ENCODE measurements at places on chromosomes 16 and 17.

DNA sequence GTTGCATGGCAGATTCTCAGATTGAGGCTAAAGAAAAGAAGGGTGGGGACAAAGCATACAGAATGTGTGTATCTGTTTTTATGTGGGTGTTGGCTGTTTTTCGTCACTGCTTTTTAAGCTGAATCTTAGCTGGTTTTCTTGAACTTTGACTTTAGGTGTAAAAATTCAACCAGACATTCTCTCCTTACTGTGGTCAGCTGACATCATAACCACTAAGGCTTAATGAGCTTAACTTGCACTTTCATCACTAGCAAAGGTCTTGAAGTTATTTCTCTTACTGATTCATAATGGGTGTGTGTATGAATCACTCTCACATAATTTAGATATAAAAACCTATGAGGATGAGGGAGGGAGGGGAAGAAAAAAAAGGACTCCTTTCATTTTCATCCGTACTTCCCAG lies 4.0 kb upstream of the CDC6 start:
- DNase-seq, result no peak

DNA sequence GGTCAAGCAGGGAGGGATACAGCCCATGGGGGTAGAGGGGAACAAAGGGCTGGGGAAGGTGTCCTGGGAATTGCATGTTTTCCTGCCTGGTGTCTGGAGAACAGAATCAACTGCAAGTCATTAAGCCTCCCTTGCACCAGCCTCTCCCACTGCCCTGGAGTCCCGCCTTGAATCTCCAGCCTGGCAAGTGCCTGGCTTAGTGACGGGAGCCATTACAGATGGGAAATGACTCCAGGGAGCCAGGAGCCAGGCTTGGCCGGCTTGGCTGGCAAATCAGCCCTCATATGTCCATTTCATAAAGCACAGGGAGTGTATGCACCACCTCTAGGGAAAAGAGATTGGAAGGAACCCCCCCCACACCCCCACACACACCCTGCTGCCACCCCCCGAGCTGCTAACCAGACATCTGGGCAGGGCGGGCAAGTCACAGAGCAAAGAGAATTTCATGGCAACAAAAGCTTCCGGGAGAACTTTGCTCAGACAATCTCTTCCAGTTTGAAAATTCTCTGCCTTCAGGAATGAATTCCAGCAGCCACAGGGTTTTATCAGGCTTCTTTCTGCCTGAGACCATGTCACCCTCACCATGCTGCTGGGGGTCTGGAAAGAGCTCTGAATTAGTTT lies 127.7 kb downstream of the NTN1 start:
- DNase-seq, result no peak

DNA sequence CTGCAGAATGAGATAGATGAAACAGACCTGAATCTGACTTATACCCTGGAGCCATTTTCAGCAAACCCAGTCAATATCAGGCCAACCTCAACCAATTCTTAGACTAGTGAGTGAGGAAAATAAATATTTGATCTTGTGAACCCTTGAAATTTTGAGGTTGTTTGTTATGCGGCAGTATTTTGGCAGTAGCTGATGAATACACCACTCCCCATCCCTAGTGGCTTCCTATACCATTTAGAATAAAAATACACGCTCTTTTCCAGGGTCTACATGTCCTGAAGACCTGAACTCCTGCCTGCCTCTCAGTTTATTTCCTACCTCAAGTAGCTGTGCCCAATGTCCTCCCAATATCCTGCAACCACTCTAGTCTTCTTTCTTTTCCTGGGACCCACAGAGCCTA lies 647.3 kb downstream of the WWOX start:
- DNase-seq, result no peak

- DNase-seq, result no peak
Measured at GRCh38 chr16:87541872-87542234, 49.0 kb upstream of the ZCCHC14 start.

- no peak for DNase-seq
Measured at GRCh38 chr16:55379876-55380390, 55.9 kb downstream of the IRX6 start.

- DNase-seq, result no peak
Measured at GRCh38 chr17:15000661-15001060, 264.5 kb downstream of the PMP22 start.

GRCh38 chr16:3518292-3518985 lies 17.6 kb downstream of the CLUAP1 start:
- DNase-seq, result no peak

DNA sequence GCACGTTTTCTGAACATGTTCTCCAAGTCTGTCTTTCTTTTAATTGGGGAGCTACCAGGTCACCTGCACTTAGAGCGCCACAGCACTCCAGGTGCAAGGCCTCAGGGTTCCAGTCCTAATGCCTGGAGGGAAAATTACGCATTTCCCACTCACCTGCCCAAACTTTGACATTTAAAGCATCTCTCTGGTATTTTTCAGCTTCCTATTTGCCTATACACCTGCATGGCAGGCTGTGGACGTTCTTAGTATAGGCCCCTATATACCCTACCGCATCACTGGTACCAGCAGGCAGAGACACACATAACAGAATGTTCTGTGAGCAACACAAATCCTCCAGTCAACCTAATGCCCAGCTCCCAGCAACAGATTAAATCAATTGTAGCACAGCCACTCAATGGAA lies 213.3 kb downstream of the MRTFB start:
- no peak for DNase-seq

DNA sequence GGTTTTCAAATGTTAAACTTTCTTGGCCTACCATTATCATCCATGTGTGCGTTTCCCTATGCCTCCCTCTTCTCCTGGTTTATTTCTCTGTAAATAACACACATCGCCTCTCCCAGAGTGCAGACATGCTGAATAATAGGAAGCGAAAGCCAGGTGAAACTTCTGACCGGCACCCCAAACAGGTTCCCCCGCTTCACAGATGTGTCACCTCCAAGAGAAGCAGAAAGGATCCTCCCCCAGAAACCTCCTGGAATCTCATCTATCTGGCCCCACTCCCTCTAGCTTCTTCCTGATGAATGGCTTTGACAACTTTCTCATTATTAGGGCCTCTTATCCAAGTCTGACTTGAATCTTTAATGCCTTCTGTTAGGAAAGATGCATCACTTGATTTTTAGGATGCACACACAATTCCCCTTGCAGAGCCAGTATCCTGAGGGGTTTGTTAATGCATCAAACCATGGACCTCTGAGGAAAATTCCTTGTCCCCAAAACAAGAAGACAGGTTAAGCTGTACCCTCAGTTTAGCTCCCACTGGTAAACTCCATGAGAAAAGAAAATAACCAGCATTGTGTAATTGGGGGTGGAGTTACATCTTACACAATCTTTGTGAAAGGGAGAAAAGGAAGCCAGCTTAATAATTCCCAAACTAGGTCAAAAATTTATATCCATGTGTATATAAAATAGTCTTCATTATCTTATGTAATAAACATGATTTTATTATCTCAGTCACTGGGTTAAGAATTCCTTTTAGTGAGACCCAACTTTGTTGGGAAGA lies 20.1 kb upstream of the HYDIN start:
- no peak for DNase-seq

- DNase-seq, result no peak
Measured at GRCh38 chr17:37134050-37134449, 185.3 kb downstream of the AATF start.

- DNase-seq, result no peak
Measured at GRCh38 chr16:74450236-74450635, 29.0 kb upstream of the CLEC18B start.

DNA sequence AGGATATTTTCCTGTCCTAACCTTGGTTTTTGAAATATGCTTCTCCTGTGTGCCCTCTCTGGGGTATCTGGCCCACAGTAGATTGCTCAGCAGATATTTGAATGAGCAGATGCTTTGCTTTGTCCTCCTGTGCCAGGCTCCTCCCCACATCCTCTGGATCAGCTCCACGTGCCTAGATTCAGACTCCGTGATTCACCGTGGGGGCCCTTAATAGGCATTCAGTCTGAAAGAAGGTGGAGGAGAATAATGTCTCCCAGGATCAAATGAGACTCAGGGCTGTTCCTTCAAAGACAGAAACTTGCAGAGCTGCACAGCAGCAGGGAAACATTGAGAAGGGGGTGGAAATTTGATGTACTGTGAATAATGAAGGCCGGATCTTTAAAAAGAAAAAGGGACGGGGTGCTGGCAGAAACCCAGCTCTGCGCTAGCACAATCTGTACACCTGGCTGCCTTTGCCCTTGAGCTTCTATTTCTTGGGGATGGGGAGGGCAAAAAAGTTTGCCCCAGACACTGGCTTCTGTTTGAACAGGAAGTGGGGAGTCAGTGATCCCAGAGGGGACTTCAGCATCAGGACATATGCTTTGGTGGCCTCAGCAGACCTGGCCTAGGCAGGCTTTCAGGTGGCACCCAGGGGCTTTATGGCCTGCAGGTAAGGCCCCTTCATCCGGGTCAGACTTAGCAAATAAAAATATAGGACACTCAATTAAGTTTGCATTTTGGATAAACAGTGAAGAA lies 15.9 kb upstream of the SLC12A3 start:
- DNase-seq, result no peak

GRCh38 chr17:13204607-13205237 lies 186.9 kb upstream of the ELAC2 start:
- DNase-seq, result no peak

GRCh38 chr17:42347198-42347597 lies 41.0 kb downstream of the STAT3 start:
- DNase-seq, result no peak

GRCh38 chr16:50121278-50121677 lies 31.8 kb upstream of the TENT4B start:
- no peak for DNase-seq

GRCh38 chr16:61595605-61596004 lies 440.6 kb downstream of the CDH8 start:
- DNase-seq, result no peak

GRCh38 chr17:42640121-42640520 lies 19.0 kb upstream of the TUBG2 start:
- DNase-seq, result no peak

GRCh38 chr16:48959204-48959603 lies 322.4 kb downstream of the CBLN1 start:
- DNase-seq, result no peak

DNA sequence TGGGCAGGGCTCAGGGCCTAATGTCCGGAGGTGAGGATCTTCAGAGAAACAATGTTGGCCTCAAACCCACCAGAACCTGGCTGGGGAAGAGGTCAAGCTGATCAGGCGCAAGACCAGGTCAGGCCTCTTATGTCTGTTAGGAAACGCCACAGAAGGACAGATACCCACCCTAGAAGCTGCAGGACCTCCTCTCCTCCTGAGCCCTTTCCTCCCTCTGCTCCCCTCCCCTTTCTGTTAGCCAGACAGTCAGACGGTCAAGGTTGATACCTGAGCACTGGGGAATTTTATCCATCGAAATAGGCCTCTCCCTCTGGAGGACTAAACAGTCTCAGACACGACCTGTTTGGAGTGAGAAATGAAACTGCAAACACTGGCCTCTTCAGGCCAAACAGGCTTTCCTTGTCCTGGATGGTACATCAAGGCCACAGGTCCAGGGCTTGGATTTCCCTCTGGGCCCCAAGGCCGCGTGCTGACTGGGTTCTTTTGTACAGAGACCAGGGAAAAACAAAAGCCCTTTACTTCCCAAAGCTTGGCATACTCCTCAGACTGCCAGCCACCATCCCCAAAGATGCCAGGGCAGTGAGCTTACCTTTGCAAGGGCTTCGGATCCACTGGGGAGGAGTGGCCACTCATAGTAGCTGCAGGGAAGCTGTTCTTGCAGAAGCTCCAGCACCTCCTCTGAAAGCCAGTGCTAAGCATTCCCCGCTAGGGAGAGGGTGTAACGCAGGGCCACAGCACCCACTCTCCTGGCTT lies 135.8 kb downstream of the CCDC182 start:
- DNase-seq, result no peak

DNA sequence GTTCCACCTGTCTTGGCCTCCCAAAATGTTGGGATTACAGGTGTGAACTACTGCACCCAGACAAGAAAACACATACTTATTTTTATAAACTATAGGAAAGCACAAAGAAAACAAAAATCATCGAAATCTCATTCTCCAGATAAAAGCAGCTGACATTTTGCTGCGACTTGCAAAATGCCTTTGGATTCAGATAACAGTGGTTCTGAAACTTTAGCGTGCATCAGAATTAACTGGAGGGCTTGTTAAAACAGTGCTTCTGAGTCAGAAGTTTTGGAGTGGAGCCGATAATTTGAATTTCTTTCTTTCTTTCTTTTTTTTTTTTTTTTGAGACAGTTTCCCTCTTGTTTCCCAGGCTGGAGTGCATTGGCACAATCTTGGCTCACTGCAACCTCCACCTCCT lies 17.7 kb upstream of the GJD3 start:
- DNase-seq, result no peak
